ENCODE measurements at places on chromosomes 3 and 15. TPM values are rescaled to one million over a fixed set of nuclear protein-coding genes. Genes with fewer than 3 reads are reported as not detected.

DNA sequence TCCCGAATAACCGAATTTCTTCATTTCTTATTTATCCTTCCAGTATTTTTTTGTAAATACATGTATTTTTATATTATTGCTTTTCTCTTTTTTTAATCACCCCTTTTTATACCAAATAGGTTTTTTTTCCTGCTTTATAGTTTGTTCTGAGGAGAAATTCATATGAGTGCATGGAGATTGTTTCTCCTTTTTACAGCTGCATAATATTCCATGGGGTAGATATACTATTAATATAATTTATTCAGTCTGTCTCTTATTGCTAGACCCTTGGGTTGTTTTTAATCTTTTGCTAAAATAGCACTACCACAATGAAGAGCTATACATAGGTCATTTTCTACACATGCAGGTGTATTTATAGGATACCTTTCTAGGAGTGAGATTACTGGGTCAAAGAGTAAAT lies 3.5 kb upstream of the TMEM87A start:
- DNase-seq = no peak

DNA sequence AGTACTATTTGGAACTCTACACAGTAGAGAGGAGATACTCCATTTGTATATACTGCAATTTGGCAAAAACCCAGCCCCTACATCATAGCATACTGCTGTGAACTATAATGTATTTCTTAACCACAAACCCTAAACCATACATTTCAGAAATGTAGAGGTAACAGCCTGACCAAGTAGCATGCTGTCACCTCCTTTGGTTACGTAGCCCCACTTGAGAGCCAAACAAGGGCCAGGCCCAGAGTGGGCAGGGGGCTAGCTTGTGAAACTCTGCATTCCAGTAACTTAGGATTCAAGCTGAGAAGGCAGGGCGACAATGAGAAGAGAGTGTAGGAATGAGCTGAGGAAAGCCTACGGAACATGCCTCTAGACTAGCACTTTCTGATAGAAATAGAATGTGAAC lies 135.8 kb downstream of the GREM1 start:
- DNase-seq = no peak

DNA sequence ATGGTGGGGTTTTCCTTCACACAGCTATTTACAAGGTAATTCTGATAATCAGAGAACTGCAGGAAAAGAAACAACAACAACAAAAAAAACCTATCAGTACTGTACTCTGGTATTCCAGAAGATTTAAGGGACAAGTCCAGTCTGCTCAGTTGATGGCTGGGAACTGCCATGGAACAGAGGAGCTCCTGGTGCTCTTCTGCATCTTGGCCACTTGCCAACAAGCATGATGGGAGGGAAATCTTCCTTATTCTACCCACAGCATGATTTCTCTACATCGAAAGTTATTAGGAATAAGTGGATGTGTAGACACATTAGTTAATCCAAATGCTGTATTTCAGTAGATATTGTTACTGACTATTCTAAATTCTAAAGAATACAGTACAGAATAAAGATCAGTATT lies 51.7 kb downstream of the RASGRP1 start:
- DNase-seq = no peak

DNA sequence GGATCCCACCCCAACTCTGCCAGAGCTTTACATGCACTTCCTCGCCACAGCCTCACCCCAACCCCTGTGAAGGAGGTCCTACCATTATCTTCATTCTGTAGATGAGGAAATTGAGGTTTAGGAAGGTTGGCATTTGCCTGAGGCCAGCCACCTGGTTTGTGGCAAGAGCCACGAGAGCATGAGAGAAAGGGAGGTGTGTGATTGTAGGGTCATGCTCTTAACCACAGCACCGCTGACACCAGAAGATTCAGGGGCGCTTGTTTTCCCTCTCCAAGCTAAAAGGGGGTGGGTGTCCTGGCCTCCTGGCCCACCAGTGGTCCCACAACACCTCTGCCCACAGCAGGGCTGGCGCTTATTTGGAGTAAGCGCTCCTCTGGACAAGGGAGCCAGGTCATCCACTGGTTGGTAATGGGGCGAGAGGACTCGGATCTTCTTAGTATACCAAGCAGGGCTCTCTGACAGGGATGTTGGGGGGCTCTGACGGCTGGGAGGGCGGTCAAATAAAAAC lies 691 bp downstream of the RHCG start:
- DNase-seq = no peak

GRCh38 chr15:81889485-81889881 lies 156.3 kb downstream of the MEX3B start:
- DNase-seq = no peak

GRCh38 chr3:73215281-73215680 lies 153.8 kb downstream of the EBLN2 start:
- DNase-seq = no peak

DNA sequence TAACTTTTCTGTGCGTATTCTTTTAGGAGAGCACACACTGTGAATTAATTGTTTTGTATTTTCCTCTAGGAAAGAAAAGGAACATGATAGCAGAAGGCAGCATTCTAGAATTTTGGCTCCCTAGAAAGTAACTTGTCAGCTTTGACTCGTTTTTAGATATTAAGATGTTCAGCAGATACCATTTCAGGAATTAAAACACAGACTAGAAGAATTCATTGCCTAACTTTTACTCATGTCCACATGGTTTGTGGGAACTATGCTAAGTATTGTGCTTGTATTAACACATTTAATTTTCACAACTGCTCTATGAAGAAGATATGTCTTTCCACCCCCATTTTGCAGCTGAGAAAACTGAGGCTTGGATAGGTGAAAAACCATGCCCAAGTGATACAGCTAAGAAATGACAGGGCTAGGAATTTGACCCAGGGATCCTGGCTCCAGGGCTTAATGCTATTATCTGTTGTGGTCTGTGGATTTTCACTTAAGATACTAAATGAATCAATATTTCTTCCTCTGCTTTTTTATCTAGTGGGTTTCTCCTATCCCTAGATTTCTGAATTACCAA lies 128.8 kb downstream of the MITF start:
- DNase-seq = no peak

- DNase-seq = no peak
Measured at GRCh38 chr15:62325597-62325996, 160.5 kb upstream of the C2CD4B start.

- no peak for DNase-seq
Measured at GRCh38 chr15:31574766-31575165, 248.1 kb downstream of the KLF13 start.

- no peak for DNase-seq
Measured at GRCh38 chr3:169137076-169137475, 526.4 kb downstream of the MECOM start.

DNA sequence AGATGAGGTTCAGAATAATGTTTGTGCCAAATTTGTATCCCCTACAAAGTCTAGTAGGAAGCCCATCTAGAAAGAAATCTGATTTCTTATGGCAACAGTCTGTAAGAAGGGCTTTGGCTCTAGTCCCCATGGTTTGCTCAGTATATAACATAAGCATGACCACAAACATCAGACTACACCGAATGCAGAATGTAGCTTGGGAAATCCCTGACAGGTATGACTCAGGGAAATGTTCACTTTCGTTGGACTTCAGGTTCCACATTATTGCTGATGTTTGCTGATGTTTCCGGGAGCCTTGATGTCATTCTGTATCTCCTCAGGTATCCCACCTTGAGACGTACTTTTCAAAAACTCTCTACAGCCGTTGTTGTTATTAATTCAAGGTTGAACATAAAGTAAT lies 304.4 kb upstream of the TGFBR2 start:
- no peak for DNase-seq

DNA sequence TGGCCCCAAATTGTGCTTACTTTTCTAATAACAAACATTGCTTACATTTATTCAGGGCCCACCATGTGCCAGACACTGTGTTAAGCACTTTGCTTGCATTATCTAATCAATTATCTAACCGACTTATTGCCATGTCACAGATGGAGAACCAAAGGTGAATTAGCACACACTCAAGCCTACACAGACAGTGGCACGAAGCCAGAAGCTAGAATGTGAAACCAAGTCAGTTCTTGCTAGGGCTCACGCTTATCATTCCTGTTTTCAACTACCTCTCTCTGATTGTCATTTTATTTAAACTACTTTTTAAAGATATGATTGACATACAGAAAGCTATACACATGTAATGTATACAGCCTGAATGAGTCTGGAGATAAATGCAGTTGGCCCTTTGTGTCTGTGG lies 215.7 kb upstream of the CFAP20DC start:
- no peak for DNase-seq

GRCh38 chr3:134693804-134694203 lies 43.0 kb upstream of the KY start:
- no peak for DNase-seq

DNA sequence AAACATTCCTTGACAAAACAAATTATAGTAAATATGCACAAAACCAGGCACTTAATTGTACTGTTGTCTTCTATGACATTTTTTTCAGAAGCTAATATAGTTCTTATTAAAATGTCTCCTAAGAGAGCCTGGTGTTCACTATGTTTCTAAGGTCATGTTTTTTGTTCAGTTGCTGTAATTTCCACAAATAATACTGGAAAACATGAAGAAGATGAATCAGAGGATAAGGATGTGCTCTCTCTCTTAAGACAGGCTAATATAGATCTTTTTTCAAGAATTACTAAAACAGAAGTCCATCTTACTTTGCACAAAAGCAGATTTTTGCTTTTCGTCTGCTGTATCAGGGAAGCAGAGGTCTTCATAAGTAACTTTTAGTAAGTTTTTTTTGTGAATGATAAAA lies 823.0 kb upstream of the NECTIN3 start:
- no peak for DNase-seq

- DNase-seq = no peak
Measured at GRCh38 chr3:135090020-135090717, 295.1 kb downstream of the EPHB1 start.

The EFHB gene
- total RNA-seq = 1.3 TPM

The RETNLB gene
- not detected for total RNA-seq

The PEAK1 gene
- 12.5 TPM for total RNA-seq

The ISLR gene
- total RNA-seq = 15.8 TPM

The MYO9A gene
- 27.8 TPM for total RNA-seq

The COX17 gene
- 13.8 TPM for total RNA-seq

The ACKR2 gene
- total RNA-seq = 3.4 TPM

The LMCD1 gene
- total RNA-seq = 32.4 TPM

The RPP25 gene
- 9.1 TPM for total RNA-seq
